Pancreas (tissue), 10 donors: ENCODE measurements at places on chromosomes 16 and 17. TPM values are rescaled to one million over a fixed set of nuclear protein-coding genes. Genes with fewer than 3 reads are reported as not detected.

GRCh38 chr16:85978291-85978775 lies 79.4 kb downstream of the IRF8 start:
- no peaks in the 10 kb centered on the region for H3K27me3 ChIP-seq
- H3K27ac ChIP-seq = no peak overlapping the region
- no peaks in the 10 kb centered on the region for H3K36me3 ChIP-seq
- no peak for DNase-seq

- no peaks in the 10 kb centered on the region for H3K36me3 ChIP-seq
- H3K4me3 ChIP-seq = no peak overlapping the region
- H3K4me1 ChIP-seq = no peaks in the 10 kb centered on the region
Observed at GRCh38 chr16:76278980-76279379, 1.8 kb downstream of the CNTNAP4 start.

DNA sequence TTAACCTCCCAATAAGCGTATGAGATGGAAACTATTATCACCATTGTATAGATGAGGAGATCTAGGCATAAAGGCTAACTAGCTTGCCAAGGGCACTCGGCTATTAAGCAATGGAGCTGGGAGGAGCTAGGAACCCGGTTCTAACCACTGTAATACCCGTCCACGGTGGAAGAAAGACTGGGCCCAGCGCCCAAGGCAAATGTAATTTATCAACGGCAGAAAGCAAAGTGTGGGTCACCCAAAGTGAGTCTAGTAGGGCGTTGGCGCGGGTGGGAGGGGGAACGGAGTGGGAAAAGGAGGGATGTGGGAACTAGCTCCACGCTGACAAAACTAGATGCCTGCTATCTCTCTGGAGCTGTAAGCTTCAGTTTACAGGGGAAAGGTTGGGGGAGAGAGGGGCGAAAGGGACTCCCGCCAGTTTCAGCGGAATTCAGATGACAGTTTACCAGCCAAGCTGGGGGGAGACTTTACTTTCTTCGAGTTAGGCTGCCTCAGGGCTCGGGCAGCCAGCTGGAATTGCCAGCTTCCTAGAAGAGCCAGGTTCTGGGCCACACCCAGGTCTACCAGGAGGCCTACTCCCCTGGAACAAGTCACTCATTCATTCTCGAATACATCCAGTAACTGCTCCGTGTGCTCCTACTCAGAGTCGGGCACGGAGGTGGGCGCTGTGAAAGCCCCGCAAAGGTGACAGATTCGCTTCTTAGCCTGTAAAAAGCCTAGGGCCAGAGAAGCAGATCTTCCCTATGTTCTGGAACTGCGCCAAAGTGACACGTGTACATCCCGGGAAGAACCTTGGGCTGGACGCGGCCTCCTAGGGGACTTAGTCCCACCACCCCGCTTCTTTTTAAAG lies 837 bp downstream of the LRRC59 start:
- H3K27ac ChIP-seq = peak overlapping the region; percentile 97
- H3K27me3 ChIP-seq = no peaks in the 10 kb centered on the region
- peak overlapping the region; percentile 84 for H3K4me3 ChIP-seq

DNA sequence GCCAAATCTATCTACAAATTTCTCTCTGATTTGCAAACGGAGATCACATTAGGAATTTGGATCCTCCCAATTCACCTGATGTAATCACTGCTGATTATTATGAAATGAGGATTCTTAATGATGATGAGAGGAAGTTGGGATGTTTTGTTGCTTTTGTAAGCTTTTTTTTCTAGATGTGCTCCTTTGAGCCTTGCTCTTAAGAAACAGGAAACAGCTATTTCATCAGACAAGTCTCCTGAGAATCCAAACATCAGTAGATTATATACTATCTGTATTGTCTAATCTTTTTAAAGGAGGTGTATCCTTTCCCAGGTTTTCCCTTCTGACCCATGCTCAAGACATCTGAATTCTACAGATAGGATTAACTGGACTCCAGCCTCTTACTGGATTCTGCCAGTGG lies 73.3 kb downstream of the KIF2B start:
- DNase-seq = no peak
- no peaks in the 10 kb centered on the region for H3K36me3 ChIP-seq
- H3K27ac ChIP-seq = no peak overlapping the region
- H3K4me3 ChIP-seq = no peak overlapping the region
- H3K27me3 ChIP-seq = no peaks in the 10 kb centered on the region
- H3K4me1 ChIP-seq = no peaks in the 10 kb centered on the region

GRCh38 chr16:29947897-29948296 lies 14.0 kb upstream of the TMEM219 start:
- H3K4me1 ChIP-seq = no peaks in the 10 kb centered on the region
- no peak overlapping the region for H3K4me3 ChIP-seq
- H3K27ac ChIP-seq = no peak overlapping the region
- H3K36me3 ChIP-seq = no peaks in the 10 kb centered on the region

- no peaks in the 10 kb centered on the region for H3K36me3 ChIP-seq
- DNase-seq = no peak
- H3K4me3 ChIP-seq = no peak overlapping the region
- no peaks in the 10 kb centered on the region for H3K27me3 ChIP-seq
Observed at GRCh38 chr16:83482545-83483162, 325.1 kb upstream of the HSBP1 start.

Gene OR4D1
- not detected for total RNA-seq

GRCh38 chr16:67445913-67446907 lies 15.3 kb downstream of the HSD11B2 start:
- no peaks in the 10 kb centered on the region for H3K36me3 ChIP-seq
- peak overlapping the region; percentile 6 for H3K27ac ChIP-seq
- H3K27me3 ChIP-seq = no peaks in the 10 kb centered on the region
- H3K4me3 ChIP-seq = no peak overlapping the region
- H3K4me1 ChIP-seq = peaks cover 56% of the 10 kb centered on the region
- DNase-seq = no peak

DNA sequence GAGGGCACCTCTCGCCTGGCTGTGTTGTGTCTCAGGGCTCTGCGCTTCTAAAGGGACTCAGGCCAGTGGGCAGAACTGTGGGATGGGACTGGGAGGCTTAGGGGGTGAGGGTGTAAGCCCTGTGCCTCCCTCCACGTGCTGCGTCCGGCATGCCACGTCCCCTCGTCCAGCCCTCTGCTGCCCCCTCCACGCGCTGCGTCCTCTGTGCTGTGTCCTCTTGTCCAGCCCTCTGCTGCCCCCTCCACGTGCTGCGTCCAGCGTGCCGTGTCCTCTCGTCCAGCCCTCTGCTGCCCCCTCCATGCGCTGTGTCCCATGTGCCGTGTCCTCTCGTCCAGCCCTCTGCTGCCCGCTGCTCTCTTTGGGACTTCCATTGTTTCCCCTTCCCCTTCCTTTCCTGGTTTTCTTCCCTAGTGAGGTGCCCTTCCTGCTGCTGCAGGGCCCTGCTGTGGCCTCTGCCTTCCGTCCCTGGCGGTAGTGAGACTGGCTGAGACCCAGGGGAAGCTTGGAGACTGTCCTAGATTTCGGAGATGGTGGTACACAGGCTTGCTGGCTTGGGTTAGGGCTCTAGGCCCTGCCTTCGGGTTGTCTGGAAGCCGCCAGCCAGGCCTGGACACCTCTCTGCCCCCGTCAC lies 6.4 kb upstream of the ZNF750 start:
- H3K36me3 ChIP-seq = no peaks in the 10 kb centered on the region
- H3K27me3 ChIP-seq = no peaks in the 10 kb centered on the region
- no peak overlapping the region for H3K27ac ChIP-seq
- no peak for DNase-seq

DNA sequence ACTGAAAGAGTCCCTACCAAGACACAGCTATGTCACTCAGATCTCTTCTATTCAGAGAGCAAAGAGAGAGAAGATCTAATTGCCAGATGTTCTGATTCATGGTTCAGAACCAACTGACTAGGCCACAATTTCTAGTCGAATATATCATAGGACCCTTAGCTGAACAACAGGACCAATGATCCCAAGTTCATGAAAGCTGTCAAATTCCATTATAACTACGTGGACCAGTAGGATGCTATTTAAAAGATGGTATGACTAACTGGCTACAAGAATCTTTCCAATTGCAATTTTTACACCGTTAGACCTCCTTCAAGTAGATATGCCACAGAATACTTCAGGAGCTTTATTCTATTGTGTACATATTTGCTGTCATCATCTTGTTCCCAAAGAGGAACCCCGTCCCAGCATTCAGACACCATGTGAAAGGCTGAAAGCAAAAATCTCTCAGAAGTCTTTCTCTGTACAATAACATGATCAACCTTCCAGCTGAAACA lies 26.0 kb downstream of the DCUN1D3 start:
- H3K4me1 ChIP-seq = peaks cover 23% of the 10 kb centered on the region
- no peak for DNase-seq
- H3K27me3 ChIP-seq = no peaks in the 10 kb centered on the region
- H3K4me3 ChIP-seq = no peak overlapping the region
- H3K36me3 ChIP-seq = no peaks in the 10 kb centered on the region

DNA sequence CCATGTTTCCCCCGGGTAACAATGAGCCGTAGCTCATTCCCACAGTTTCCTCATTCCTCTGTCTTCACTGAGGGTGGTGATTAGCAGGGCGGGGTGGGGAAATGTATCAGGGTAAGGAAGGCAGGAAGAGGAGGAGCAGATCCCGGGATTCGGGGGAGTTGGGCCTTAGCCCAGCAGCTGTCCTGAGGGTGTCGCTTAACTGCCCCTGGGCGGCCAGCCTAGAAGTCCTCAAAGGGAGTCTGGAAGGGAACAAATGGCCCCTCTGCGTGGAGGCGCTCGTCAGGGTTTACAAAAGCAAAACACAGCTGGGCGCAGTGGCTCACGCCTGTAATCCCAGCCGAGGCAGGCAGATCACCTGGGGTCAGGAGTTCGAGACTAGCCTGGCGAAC lies 14.3 kb downstream of the MLYCD start:
- no peak overlapping the region for H3K27ac ChIP-seq
- no peaks in the 10 kb centered on the region for H3K27me3 ChIP-seq
- peaks cover 74% of the 10 kb centered on the region for H3K36me3 ChIP-seq
- H3K4me1 ChIP-seq = no peaks in the 10 kb centered on the region

DNA sequence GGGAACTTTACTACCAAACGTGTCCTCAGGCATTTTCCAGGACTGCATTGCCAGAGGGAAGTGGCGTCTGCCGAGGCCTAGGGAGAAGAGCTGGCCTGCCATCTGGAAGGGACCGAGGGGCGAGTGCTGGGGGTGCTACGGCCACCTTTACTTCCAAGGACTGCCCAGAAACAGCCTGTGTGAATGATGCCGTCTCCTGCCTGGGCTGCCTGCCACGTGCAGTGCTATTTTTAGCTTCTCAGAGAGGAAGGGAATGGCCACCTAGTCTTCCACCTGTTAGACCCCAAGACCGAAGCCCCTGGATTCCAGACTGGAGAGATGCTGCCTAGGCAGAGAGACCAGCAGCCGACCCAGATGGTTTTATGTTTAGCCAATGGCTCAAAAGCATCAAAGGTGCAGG lies 57.2 kb downstream of the VAC14 start:
- H3K4me3 ChIP-seq = no peak overlapping the region
- H3K36me3 ChIP-seq = no peaks in the 10 kb centered on the region
- H3K27me3 ChIP-seq = no peaks in the 10 kb centered on the region
- no peak overlapping the region for H3K27ac ChIP-seq
- DNase-seq = peak; percentile 34

GRCh38 chr17:48546924-48547807 lies 2.3 kb upstream of the HOXB2 start:
- DNase-seq = no peak
- peak overlapping the region; percentile 7 for H3K4me3 ChIP-seq
- no peaks in the 10 kb centered on the region for H3K4me1 ChIP-seq
- peaks cover 34% of the 10 kb centered on the region for H3K27me3 ChIP-seq
- no peaks in the 10 kb centered on the region for H3K36me3 ChIP-seq
- no peak overlapping the region for H3K27ac ChIP-seq

Gene CDH3
- total RNA-seq = 1.5 TPM

Gene PPM1D
- 5.6 TPM for total RNA-seq

DNA sequence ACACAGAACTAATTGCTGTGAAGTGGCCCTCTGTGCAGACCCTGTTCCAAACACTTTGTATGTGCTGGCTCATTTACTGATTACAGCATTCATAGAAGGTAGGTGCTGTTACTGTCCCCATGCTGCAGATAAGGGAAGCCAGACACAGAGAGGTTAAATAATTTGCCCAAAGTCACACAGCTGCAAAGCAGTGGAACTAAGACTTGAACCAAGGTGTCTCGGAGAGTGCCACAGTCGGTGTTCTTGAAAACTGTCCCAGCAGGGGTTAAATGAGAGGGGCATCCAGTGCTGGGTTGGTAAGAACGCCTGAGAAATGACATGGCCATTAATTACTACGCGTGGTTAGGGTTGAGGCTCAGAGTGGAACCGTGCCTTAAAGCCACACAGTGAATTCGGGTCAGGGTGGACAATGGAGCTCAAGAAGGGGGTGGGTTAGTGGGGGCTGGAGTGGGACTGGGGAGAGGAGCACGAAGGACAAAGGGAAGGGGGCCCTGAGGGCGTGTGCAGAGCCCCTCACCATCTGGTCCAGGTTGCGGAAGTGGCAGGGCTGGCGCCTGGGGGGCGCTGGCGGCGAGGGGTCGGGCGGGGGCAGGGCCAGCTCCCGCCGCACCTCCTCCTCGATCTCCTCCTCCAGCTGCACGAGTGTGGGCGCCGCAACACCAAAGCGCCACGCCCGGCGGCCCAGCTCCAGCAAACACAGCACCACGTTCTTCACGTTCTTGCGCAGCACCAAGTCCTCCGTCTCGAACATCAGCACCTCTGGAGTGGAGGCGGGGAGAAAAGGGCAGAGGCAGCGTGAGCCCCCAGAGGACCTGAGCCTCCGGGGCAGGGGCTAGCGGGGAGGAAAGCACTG lies 3.3 kb downstream of the GAS2L2 start:
- H3K36me3 ChIP-seq = no peaks in the 10 kb centered on the region
- H3K27me3 ChIP-seq = no peaks in the 10 kb centered on the region
- H3K4me1 ChIP-seq = no peaks in the 10 kb centered on the region
- no peak overlapping the region for H3K4me3 ChIP-seq
- no peak overlapping the region for H3K27ac ChIP-seq

GRCh38 chr17:55208078-55208812 lies 56.5 kb upstream of the HLF start:
- no peak for DNase-seq
- no peaks in the 10 kb centered on the region for H3K4me1 ChIP-seq
- H3K27ac ChIP-seq = no peak overlapping the region
- no peaks in the 10 kb centered on the region for H3K36me3 ChIP-seq

Gene CDRT4
- total RNA-seq = 6.9 TPM

- H3K4me1 ChIP-seq = peaks cover 14% of the 10 kb centered on the region
- H3K4me3 ChIP-seq = peak overlapping the region; percentile 97
- H3K36me3 ChIP-seq = no peaks in the 10 kb centered on the region
- no peaks in the 10 kb centered on the region for H3K27me3 ChIP-seq
Observed at GRCh38 chr16:48244863-48245195, 729 bp downstream of the LONP2 start.
